ENCODE measurements at places on chromosomes 6 and 20.

DNA sequence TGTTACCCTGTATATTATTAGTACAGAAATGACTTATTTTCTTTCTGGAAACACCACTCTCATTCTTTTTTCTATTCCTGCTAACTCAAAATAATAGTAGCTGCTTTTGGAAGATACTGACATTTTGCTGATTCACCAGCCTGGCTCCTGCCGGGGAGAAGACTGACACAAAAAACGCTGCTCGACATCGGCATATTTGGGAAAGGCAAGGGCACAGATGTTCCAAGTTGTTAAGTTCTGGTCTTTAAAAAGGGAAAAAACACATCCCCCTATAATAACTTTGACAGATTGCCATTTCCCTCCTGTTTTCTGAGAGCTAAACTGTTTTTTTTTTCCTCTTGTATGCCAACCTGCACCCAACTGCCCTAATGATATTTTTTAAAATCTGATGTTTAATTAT, 55.4 kb downstream of the CTNNBL1 start:
- DNase-seq = no peak

- no peak for DNase-seq
Observed at GRCh38 chr20:23507346-23507745, 16.4 kb downstream of the CST8 start.

DNA sequence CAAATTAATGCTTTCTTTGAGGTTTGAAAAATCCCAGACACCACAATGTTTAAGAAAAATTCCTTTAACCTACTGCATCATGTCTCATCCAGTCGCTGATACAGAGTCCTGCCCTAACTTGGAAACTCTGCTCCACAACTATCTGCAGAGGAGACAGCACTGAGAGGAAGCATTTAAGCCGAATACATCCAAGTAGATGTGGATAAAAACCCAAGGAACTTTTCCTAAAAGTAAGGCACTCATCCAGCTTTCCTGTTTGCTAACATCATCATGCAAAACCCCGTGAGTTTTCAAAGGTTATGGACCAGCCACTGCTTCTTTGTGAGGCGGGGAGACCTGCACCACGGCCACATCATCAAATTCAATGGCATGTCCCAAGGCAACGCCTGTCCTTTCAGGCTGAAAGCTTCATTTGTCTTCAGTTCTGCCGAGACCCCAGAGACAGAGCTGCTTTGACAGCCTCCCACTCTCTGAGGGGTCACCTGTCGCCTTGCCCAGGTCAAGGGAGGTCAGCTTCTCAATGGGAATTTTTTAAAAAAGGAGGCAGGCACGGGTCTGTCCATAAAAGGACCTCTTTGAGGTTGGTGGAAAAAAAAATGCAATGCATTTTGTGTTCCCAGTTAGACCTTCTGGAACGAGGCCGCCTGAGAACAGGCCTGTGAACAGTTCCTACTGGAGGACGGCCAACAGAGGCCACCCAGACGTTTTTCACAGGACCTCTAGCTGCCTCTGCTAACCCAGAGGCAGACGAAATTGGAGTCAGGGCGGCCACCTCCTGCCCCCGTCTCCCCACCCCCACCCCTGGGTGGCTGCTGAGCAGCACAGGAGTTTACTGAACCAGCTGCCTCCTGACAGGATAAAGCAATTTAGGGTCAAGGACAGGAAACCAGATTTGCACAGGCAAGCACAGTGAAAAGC, 142.5 kb upstream of the HDDC2 start:
- DNase-seq = no peak

DNA sequence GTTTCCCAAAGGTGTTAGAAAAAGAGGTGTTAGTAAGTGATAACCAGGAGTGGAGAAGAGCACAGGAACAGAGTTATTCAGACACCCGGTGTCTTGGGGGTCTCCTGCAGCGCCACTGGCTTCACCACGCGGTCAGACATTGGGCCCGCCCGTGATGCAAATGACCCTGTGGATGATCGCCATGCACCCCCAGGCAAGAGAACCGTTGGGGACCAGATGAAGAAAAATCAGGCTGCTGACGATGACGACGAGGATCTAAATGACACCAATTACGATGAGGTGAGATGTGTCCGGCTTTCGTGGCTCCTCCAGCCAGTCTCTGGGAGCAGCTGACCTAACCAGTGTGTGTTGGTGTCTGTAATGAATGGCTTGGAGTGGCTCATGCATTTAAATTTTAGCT, 2.0 kb downstream of the PRPF6 start:
- DNase-seq = no peak

GRCh38 chr6:20217891-20218290, 5.6 kb upstream of the MBOAT1 start:
- no peak for DNase-seq

DNA sequence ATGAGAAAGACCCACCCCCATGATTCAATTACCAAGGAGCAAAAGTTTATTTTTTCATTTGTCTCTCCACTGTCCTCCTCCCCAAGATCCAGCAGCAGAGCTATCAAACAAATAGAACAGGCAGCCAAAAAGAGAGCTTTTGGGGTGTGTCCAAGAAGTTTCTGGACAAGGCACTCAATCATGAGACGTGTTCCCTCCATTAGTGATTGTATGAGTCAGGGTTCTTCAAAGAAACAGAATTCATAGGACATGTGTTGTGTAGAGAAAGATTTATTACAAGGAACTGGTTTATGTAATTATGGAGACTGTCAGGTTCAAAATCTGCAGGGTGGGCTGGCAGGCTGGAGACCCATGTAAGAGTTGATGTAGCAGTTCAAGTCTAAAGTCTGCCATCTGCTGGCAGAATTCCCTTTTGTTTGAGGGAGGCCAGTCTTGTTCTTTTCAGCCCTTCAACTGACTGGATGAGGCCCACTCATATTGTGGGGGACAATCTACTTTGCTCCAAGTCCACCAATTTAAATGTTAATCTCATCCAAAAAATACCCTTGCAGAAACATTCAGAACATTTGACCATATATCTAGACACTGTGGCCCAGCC, 248.1 kb upstream of the OPRM1 start:
- DNase-seq = peak; percentile 10

GRCh38 chr6:140225701-140226436, 851.4 kb upstream of the CITED2 start:
- DNase-seq = peak; percentile 79

- DNase-seq = no peak
Observed at GRCh38 chr20:37225146-37225545, 36.5 kb downstream of the GHRH start.

DNA sequence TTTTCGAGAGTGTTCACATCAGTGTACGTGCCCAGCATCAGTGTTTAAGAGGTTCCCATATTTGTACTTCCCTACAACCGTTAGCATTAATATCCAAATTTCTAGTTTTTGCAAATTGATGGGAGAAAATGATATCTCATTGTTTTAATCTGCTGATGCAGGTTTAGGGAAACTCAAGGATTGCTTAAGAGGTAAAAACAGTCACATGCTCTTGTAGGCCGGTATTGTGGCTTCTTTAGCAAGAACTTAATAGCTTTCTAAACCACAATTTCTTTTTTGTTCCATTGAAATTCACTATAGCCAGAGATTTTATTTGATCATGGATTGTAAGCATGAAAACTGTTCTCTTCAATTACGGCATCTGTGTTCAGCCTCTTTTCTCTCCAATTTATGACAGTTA, 29.5 kb downstream of the BEND6 start:
- DNase-seq = no peak

DNA sequence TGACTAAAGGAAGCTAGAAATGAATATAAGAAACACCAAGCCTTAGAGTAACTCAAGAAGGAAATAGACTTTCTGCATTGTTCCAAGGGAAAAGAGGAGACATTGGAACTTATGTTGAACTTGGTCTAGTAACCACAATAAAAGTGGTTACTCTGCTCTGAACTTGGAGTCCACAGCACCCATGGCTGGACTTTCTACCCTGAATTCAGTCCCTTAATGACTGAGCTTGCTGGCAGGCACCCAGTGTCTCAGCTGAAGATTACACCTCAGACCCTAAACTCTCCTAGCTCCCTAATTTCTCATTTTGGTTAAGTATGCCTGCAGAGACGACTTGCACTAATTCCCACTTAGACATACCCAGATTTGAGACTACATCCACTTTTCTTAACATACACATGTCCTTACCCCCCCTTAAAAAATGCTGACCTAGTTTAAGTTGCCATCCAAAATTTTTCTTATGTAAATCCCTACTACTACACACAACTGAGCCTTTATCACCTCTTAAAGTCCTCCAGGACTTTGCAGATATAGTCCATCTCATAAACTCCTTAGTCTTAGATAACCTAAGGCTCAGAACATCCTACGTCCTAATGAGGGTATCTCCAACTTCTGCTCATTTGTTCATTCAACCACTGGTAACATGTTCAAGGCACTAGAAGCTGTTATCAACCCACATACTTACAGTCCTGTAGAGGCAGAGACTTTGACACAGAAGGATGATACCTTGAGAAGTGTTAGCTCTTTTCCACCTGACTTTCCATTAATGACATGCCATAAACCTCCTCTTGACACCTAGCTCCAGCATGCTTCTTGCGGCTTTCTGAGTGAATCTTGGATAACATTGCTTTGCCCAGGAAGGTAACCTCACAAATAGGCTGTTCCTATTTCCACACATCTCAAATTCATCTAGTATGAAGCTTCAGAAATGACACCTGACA, 129.8 kb downstream of the ALDH8A1 start:
- DNase-seq = no peak

DNA sequence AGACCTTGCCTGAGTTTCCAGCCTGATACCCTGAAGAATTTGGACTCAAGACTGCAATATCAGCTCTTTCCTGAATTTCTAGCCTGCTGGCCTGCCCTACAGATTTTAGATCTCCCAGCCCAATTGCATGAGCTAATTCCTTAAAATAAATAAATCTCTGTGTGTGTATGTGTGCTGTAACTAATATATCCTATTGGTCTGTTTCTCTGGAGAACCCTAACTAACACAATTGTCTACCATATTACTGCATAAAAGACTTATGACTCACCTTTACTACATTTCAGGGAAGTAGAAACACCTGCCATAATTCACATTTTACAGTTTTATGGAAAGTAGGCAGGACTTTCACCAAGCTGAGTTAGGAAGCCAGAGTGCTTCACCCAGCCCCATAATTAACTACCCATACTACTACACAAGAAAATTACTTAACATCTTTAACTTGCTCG, 90.7 kb upstream of the BEND6 start:
- DNase-seq = no peak

DNA sequence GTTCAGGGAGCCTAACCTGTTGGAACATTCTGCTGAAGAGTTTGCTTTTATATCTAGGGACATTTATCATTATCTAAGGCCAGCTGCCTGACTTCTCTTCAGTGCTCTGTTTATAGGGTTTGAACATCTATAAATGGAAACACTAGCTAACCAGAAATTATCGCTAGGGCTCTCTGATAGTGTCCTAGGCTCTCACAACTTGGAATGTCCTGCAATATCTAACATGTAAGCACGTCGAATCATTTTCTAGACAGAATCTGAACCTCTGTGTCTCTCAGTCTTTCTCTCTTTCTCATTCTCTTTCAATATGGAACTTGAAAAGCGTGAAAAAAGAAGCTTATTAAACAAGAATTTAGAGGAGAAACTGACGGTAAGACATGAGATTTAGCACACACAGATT, 92.5 kb upstream of the MLIP start:
- no peak for DNase-seq

DNA sequence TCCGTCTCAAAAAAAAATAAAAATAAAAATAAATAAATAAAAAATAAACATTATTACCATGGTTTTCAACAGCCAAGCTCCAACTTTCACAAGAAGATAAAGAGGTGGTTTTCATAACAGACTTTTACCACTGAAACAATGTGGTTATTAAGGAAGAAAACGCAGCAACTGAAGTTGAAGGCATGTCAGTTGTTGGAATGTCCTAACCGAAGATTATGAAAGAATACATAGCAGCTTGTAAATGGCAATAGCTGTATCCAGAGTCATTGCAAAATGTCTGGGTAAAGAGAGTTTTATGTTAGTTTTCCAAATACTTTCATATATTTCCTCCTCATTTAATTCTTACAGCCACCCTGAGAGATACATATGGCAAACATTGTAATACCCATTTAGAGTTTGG, 161.6 kb upstream of the MARCKS start:
- DNase-seq = no peak

- no peak for DNase-seq
Observed at GRCh38 chr6:83970582-83970981, 63.0 kb upstream of the MRAP2 start.

GRCh38 chr6:126252154-126252553, 87.8 kb upstream of the CENPW start:
- no peak for DNase-seq

DNA sequence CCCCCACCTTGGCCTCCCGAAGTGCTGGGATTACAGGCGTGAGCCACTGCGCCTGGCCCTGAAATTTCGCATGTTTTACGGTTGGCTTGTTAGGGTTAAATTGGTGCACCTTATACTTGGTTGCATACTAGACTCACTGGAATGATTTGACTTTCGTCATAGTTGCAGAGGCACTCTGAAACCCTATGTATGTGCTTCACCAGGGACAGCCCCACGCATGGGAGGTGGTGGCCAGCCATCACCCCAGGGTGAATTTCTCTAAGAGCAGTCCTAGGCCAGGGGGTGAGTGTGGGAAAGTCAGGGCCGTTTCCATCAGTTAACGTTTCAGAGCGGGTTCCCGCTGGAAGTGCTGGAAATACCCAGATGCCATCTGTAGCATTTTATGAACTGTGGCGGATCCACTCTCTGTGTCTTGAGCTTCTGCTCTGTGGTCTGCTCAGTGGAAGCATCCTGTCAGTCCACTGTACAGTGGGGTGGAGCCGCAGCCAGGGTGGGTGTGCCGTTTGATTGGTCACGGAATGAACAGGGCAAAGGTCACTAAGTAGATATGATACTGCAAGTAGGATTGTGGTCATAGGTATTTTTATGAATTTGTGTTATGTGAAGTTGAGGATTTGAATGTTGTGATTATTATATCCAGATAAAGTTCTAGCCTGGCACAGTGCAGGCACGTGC, 13.2 kb downstream of the DNAJC5 start:
- DNase-seq = peak; percentile 22

DNA sequence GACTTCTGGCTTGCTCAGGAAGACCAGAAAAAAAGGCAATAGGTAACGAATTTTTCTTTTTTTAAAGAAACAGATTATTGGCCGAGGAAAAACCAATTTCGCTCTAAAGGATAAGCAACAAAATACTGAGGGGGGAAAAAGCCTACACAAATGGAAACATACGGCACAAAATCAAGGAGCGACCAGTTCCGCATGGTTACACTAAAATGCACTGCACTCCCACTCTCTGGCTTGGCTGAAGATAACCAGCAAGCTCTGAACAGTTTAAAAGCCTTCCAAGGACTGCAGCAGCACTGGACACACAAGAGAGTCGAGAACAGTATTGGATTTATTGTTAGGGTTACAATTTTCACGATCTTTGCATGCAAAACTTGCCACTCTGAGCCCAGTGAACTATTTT, 881 bp upstream of the MAP7 start:
- no peak for DNase-seq

DNA sequence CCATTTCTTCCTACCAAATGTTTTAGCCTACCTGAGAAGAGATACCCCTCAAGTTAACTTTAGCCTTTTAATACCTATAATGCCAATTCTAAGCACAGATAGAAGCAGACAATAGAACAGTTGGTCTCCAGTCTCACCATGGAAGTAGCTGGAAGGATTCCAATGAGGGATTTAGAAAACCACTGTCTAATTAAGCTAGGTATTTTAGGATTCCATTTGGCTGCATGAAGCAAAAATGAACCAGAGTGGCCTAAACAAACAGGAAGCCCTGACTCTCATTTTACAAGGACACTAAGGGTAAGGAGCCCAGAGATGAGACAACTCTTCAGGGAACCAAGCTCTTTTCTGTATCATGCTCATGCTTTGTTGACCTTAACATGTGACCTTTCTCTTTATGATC, 199.2 kb downstream of the ALDH8A1 start:
- DNase-seq = no peak

All from lung microvascular endothelial cell (primary cell).